ENCODE measurements at places on chromosomes 5 and 9. TPM values are rescaled to one million over a fixed set of nuclear protein-coding genes. Genes with fewer than 3 reads are reported as not detected.
A peak's percentile ranks its signal among the peaks of the same experiment; 100 is the strongest.

GRCh38 chr5:41980870-41981269 lies 55.8 kb downstream of the FBXO4 start:
- H3K27me3 ChIP-seq: no peaks in the 10 kb centered on the region
- no peak overlapping the region for H3K4me3 ChIP-seq
- peaks cover 7% of the 10 kb centered on the region for H3K4me1 ChIP-seq
- no peak for DNase-seq

GRCh38 chr9:36980148-36980974 lies 53.7 kb downstream of the PAX5 start:
- H3K4me1 ChIP-seq: no peaks in the 10 kb centered on the region
- no peaks in the 10 kb centered on the region for H3K27me3 ChIP-seq

CD274 gene
- 3.8 TPM for total RNA-seq

GRCh38 chr5:173029499-173029921 lies 26.6 kb upstream of the CREBRF start:
- peaks cover 3% of the 10 kb centered on the region for H3K4me1 ChIP-seq
- no peaks in the 10 kb centered on the region for H3K36me3 ChIP-seq
- no peak for DNase-seq
- peak overlapping the region; percentile 67 for H3K27ac ChIP-seq
- no peaks in the 10 kb centered on the region for H3K27me3 ChIP-seq

GRCh38 chr5:66849803-66850202 lies 253.6 kb downstream of the MAST4 start:
- no peaks in the 10 kb centered on the region for H3K27me3 ChIP-seq
- H3K36me3 ChIP-seq: no peaks in the 10 kb centered on the region
- no peaks in the 10 kb centered on the region for H3K4me1 ChIP-seq
- no peak for DNase-seq

GRCh38 chr9:80550181-80550580 lies 978.4 kb downstream of the TLE4 start:
- no peak for DNase-seq
- H3K27me3 ChIP-seq: no peaks in the 10 kb centered on the region
- no peaks in the 10 kb centered on the region for H3K36me3 ChIP-seq
- H3K27ac ChIP-seq: no peak overlapping the region

DNA sequence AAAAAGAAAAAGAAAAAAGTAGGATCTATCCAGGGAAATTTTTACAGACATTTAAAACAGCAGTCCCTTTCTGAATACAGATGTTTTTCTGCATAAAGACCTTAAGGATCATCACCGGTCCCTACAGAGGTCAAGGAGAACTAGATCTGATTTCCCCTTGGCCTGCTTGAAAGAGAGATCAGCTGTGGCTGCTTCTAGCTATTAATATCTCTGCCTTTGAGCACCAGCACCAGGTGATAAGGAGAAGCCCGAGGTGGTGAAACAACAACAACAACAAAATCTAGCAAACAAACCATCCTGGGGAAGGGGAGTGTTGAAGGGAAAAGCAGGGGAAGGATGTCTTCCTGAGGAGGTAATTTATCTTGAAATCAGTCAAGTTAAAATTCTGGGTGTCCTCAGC lies 42.1 kb downstream of the ZNF366 start:
- no peaks in the 10 kb centered on the region for H3K27me3 ChIP-seq
- H3K4me3 ChIP-seq: no peak overlapping the region
- H3K4me1 ChIP-seq: peaks cover 5% of the 10 kb centered on the region
- no peak for DNase-seq
- no peak overlapping the region for H3K27ac ChIP-seq

DNA sequence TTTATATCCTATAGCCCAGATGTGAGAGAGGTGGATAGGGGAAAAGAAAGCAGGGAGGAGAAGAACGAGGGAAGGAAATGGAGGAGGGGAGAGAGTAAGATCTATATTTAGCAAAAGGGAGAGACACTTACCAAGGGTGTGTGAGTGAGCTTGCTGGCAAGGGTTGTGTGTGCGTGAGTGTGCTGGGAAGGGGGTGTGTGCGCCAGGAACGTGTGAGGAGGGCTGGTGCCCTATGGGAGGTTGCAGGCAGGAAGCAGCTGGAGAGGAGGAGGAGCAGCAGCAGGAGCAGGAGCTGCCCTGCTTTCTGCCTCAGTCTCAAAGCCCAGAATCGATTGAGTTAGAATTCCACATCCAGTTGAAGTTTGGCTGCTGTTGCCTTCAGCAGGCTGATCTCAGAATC lies 148.3 kb upstream of the RUSC2 start:
- no peaks in the 10 kb centered on the region for H3K36me3 ChIP-seq
- H3K4me3 ChIP-seq: peak overlapping the region; percentile 46
- H3K27ac ChIP-seq: no peak overlapping the region
- H3K4me1 ChIP-seq: peaks cover 14% of the 10 kb centered on the region
- DNase-seq: peak; percentile 88

DNA sequence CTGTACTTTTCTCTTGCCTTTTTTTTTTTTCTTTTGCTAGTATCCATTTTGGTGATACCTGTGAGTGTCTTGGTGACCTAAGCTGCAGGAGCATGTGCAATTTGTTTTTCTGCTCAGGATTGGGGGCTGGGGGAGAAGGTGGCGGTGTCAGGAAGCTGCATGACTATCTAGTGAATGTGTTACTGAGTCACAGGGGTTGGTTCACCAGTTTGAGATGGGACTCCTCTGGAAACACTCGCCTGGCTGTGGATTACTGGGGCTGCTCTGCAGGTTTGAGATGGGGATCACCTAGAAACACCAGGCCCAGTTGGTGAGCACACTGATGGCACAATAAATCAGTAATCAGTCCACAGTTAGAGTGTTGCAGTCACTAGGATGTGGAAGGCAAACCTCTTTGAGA lies 447.9 kb downstream of the SPATA31D1 start:
- H3K4me1 ChIP-seq: no peaks in the 10 kb centered on the region
- no peak for DNase-seq
- H3K27ac ChIP-seq: no peak overlapping the region
- H3K27me3 ChIP-seq: no peaks in the 10 kb centered on the region

LURAP1L gene
- total RNA-seq: 18.6 TPM

DNA sequence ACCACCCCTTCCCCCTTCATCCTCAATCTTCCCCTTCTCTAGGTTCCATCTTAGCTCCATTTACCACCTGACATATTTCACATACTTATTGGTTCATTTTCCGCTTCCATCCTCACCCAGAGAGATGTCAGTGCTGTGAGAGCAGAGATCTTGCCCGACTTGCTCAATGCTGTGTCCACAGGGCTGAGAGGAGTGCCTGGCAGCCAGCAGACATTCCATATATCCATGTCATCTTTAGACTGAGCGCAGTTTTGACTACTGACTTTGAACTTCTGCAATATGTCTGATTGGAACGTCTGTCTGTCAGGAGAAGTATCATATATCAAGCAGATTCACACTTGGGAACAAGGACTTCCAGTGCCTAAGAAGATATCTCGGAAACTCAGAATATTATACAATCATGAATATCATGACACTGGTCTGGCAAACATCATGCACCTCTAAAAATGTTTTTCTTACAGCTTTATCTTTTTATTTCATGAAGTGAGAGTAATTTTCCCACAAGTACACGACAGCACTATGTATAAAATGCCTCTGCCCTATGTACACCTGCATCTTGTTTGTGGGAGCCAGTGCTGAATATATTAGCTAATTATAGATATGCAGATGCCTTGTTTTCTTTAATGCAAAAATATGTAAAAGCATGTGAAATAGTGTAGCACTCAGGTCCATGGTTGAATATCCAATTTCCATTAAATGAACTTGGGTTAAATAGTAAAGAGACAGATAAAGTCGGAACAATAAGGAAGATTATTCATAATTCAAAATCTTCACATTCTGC lies 454.0 kb upstream of the DAP start:
- H3K36me3 ChIP-seq: no peaks in the 10 kb centered on the region
- no peak overlapping the region for H3K4me3 ChIP-seq
- H3K27me3 ChIP-seq: no peaks in the 10 kb centered on the region
- H3K27ac ChIP-seq: no peak overlapping the region
- H3K4me1 ChIP-seq: no peaks in the 10 kb centered on the region

TMEM215 gene
- total RNA-seq: not detected

AIF1L gene
- total RNA-seq: 17.4 TPM

GRCh38 chr5:141668601-141669265 lies 13.3 kb downstream of the ARAP3 start:
- no peak overlapping the region for H3K4me3 ChIP-seq
- H3K27ac ChIP-seq: no peak overlapping the region
- no peaks in the 10 kb centered on the region for H3K27me3 ChIP-seq
- no peaks in the 10 kb centered on the region for H3K36me3 ChIP-seq

DNA sequence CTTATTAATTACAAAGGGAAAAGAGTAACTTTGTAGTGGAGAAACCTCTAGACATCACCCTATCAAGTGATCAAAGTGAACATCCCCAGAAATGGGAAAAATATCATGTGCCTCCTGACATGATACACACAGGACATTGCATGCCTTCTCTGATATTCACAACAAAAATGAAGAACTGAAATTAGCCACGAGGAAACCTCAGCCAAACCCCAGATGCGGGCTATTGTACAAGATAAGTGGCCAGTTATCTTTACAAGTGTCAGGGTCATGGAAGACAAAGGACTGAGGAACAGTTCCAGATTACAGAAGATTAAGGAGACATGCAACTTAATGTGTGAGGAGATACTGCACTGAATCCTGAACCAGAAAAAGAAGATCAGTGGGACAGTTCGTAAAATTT lies 23.8 kb upstream of the NPM1 start:
- no peak overlapping the region for H3K27ac ChIP-seq
- H3K27me3 ChIP-seq: peaks cover 1% of the 10 kb centered on the region
- H3K4me1 ChIP-seq: no peaks in the 10 kb centered on the region
- H3K4me3 ChIP-seq: no peak overlapping the region
- no peaks in the 10 kb centered on the region for H3K36me3 ChIP-seq
- DNase-seq: no peak

DNA sequence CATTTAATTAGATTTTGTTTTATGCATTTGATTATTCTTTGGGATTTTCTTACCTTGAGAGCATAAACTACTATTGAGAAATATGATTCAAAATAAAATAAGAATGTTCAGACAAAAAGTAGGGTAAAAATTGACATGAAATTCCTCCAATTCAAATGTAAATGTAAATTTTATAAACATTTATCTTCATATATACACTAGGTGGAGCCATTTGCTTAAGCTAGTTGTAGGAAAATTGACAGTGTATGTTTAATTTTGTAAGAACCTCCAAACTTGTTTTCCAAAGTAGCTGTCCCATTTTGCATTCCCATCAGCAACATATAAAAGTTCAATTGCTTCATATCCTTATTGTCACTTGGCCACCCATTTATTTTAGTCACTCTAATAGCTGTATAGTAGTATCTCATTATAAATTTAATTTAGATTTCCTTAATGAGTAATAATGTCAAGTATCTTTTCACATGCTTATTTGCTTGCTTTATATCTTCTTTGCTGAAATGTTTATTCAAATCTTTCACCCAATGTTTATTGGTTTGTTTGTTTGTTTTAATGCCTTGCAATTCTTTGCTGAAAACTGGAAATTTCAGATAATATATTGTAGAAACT lies 37.6 kb upstream of the SLCO6A1 start:
- H3K27me3 ChIP-seq: no peaks in the 10 kb centered on the region
- no peak overlapping the region for H3K27ac ChIP-seq
- no peaks in the 10 kb centered on the region for H3K4me1 ChIP-seq

TTC33 gene
- total RNA-seq: 19.4 TPM

BARX1 gene
- total RNA-seq: 0.27 TPM

DNA sequence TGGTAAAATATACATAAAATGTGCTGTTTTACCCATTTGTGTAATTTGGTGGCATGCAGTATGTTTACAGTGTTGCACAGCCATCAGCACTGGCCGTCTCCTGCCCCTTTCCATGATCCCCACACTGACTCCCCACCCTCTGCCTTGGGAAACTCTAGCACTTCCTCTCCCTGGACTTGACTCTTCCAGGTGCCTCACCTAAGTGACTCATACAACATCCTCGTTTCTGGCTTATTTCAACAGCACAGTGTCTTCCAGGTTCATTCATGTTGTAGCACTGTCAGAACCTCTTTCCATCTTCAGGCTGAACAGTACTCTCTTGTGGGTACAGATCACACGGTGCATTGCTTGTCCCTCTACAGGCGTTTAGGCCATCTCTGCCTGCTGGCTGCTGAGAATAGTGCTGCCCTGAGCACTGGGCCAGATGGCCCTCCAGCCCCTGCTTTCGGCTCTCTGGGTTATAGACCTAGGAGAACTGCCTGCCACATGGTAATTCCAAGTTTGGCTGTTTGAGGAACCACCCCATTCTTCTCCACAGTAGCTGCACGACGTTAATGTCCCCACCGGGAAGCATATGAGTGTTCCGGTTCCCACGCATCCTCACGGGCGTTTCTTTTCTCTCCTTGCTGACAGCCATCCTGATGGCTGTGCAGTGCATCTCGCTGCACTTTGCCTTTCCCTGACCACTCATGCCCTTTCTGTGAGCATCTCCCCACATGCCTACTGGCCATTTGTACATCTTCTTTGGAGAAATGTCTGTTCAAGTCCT lies 211.8 kb downstream of the FANCC start:
- H3K4me3 ChIP-seq: no peak overlapping the region
- DNase-seq: no peak
- no peaks in the 10 kb centered on the region for H3K4me1 ChIP-seq
- peak overlapping the region; percentile 6 for H3K27ac ChIP-seq
- no peaks in the 10 kb centered on the region for H3K27me3 ChIP-seq

DNA sequence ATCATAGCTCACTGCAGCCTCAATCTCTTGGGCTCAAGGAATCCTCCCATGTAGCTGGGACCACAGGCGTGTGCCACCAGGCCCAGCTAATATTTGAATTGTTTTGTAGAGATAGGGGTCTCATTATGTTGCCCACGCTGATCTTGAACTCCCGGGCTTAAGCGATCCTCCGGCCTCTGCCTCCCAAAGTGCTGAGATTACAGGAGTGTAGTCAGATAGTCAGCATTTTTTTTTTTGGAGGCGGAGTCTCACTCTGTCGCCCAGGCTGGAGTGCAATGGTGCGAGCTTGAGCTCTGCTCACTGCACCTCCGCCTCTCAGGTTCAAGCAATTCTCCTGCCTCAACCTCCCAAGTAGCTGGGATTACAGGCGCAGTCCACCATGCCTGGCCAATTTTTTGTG lies 1.6 kb upstream of the SAR1B start:
- no peak overlapping the region for H3K27ac ChIP-seq
- no peaks in the 10 kb centered on the region for H3K36me3 ChIP-seq
- H3K4me3 ChIP-seq: no peak overlapping the region
- no peak for DNase-seq

DNA sequence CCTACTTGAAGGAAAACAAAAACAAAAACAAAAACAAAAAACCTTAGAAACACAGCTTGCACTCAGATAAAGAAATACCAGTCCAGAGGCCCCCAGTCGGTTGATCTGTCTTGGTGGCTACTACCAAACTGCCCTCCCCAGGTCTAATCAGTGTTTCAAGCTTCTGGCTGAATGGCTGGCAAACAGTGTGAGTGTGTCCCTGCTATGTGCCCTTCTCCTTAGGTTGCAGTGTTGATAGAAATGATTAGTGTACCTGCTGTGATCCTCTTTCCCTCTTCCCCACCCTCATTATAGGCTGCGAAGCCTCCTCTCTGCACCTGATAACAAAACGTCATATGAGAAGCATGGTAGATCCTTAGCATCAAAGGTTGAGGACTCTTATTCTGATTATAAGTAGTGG lies 12.8 kb downstream of the NR4A3 start:
- no peak overlapping the region for H3K4me3 ChIP-seq
- no peaks in the 10 kb centered on the region for H3K4me1 ChIP-seq
- no peaks in the 10 kb centered on the region for H3K36me3 ChIP-seq
- H3K27ac ChIP-seq: no peak overlapping the region

SLC6A7 gene
- not detected for total RNA-seq

GRCh38 chr5:73120222-73121118 lies at the start of gene TMEM171:
Gene TMEM171 (plus strand): TSS chr5:73120575. CDS start chr5:73123374, 2,799 bp downstream.
- H3K36me3 ChIP-seq: no peaks in the 10 kb centered on the region
- no peaks in the 10 kb centered on the region for H3K27me3 ChIP-seq
- no peak within 1 kb of the TSS for H3K27ac ChIP-seq
- no peaks in the 10 kb centered on the region for H3K4me1 ChIP-seq
- peak within 1 kb of the TSS; percentile 0 for H3K4me3 ChIP-seq
- DNase-seq: no peak

IL4 gene
- total RNA-seq: not detected

Data from aorta (tissue), 5 donors.